Smooth muscle cell of the coronary artery (primary cell): ENCODE measurements at places on chromosomes 11 and 22. TPM values are rescaled to one million over a fixed set of nuclear protein-coding genes. Genes with fewer than 3 reads are reported as not detected.

The VPREB1 gene
- total RNA-seq: not detected in 2 replicates

The IGSF9B gene
- under 0.01 and 2.2 TPM in 2 replicates for total RNA-seq

The TRIM49B gene
- not detected in 2 replicates for total RNA-seq

The GLYATL1B gene
- not detected in 2 replicates for total RNA-seq

The PARVB gene
- total RNA-seq: 33.2 and 45.6 TPM in 2 replicates

The EHF gene
- 0.23 TPM in 1 of 2 replicates, not detected in the other for total RNA-seq

The SLCO2B1 gene
- under 0.01 TPM in 1 of 2 replicates, not detected in the other for total RNA-seq

The PCNX3 gene
- 10.4 and 10.5 TPM in 2 replicates for total RNA-seq

The RFPL1 gene
- total RNA-seq: not detected in 2 replicates

The MRGPRE gene
- total RNA-seq: not detected in 2 replicates

The TRPM5 gene
- not detected in 2 replicates for total RNA-seq

The HSPA8 gene
- total RNA-seq: 1,811 and 2,611 TPM in 2 replicates

The MAP4K2 gene
- 4.7 and 7.2 TPM in 2 replicates for total RNA-seq

The GLYATL1 gene
- 0.08 TPM in 1 of 2 replicates, not detected in the other for total RNA-seq

The TUB gene
- total RNA-seq: 7.7 and 12.6 TPM in 2 replicates

The TIMM8B gene
- total RNA-seq: 54.2 and 99.0 TPM in 2 replicates

The KCNQ1 gene
- total RNA-seq: under 0.01 TPM in 1 of 2 replicates, not detected in the other

The CYB5R3 gene
- total RNA-seq: 42.1 and 56.8 TPM in 2 replicates

The C11orf58 gene
- total RNA-seq: 264 and 292 TPM in 2 replicates

The EMSY gene
- total RNA-seq: 5.1 and 6.8 TPM in 2 replicates

The MAJIN gene
- total RNA-seq: not detected in 2 replicates

The NOX4 gene
- total RNA-seq: 0.23 and 17.9 TPM in 2 replicates

The OR8G1 gene
- total RNA-seq: not detected in 2 replicates

The CFAP300 gene
- total RNA-seq: 1.4 and 5.5 TPM in 2 replicates

The SEC14L2 gene
- 3.9 and 33.7 TPM in 2 replicates for total RNA-seq

The GGT1 gene
- 0.83 and 2.3 TPM in 2 replicates for total RNA-seq

The PATE3 gene
- not detected in 2 replicates for total RNA-seq

The TBX10 gene
- total RNA-seq: not detected in 2 replicates

The BLID gene
- total RNA-seq: 1.9 and 11.9 TPM in 2 replicates

The VWA5A gene
- total RNA-seq: 11.4 and 18.1 TPM in 2 replicates

The CLDN5 gene
- 0.30 and 5.4 TPM in 2 replicates for total RNA-seq

The OR4B1 gene
- not detected in 2 replicates for total RNA-seq

The DAGLA gene
- total RNA-seq: 0.98 and 1.6 TPM in 2 replicates

The IFITM10 gene
- total RNA-seq: 0.82 and 2.5 TPM in 2 replicates

The SYCE3 gene
- total RNA-seq: not detected in 2 replicates

The ESAM gene
- total RNA-seq: 0.23 and 3.8 TPM in 2 replicates

The BTBD18 gene
- total RNA-seq: not detected in 2 replicates

The KRTAP5-10 gene
- total RNA-seq: not detected in 2 replicates

The C11orf91 gene
- total RNA-seq: not detected in 2 replicates

The CD3G gene
- total RNA-seq: not detected in 2 replicates

The UBTFL1 gene
- not detected in 2 replicates for total RNA-seq

The TOP3B gene
- 13.9 and 14.7 TPM in 2 replicates for total RNA-seq

The C22orf15 gene
- 0.38 and 1.8 TPM in 2 replicates for total RNA-seq

The PPFIBP2 gene
- total RNA-seq: 35.0 and 37.8 TPM in 2 replicates

The HBE1 gene
- not detected in 2 replicates for total RNA-seq

The TBC1D22A gene
- total RNA-seq: 11.8 and 16.7 TPM in 2 replicates

The OR5B21 gene
- not detected in 2 replicates for total RNA-seq

The ADM2 gene
- total RNA-seq: 1.2 and 1.6 TPM in 2 replicates

The ART1 gene
- total RNA-seq: not detected in 2 replicates

The OR8J1 gene
- not detected in 2 replicates for total RNA-seq
